ENCODE measurements at places on chromosomes 3 and 15.

DNA sequence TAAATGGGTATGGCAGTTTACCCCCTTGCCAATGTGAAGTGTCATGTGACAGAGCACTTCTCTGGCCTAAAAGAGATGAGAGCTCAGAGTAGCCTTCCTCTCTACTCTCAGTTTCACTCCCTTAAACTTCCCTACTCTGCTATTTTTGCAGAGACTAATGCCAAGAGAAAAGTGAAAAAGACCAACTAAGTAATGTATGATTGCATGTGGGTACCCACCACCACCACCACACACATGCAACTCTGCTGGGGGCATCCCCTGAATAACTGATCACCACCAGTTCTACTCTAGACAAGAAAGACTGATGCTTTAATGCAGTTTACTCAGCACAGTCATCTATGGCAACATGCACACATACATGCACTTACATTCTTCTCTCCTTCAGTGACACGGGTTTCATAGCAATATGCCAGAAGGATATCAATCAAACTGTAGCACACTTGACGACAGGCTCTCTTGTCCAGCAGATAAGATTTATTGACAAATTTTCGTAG lies 31.3 kb downstream of the SHQ1 start:
- ATAC-seq, result peak; percentile 60

- ATAC-seq, result no peak
Observed at GRCh38 chr3:8845641-8846040, 76.2 kb upstream of the OXTR start.

GRCh38 chr15:52795464-52796227 lies 5.5 kb upstream of the ONECUT1 start:
- ATAC-seq, result no peak

DNA sequence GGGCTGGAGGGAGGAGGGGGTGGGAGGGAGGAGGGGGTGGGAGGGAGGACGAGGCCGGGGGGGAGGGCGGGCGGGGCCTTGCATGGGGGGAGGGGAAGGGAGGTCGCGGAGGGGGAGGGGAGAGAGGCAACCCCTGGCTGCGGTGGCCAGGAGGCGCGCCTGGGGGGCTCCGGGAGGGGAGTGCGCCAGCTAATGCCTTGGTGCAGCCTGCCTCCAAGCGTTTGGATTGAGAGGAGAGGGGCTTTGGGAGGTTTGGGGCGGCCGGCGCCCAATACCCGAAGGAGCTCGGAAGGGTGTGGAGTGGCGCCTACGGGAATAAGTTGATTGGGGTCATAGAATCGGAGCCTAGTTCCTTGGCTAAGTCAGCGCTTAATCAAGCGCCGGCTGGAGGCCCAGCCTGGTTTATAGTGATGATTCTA lies 557 bp downstream of the TFG start:
- no peak for ATAC-seq

GRCh38 chr3:127410678-127411077 lies 122.8 kb upstream of the PRR20G start:
- ATAC-seq, result no peak

- ATAC-seq, result no peak
Observed at GRCh38 chr15:43516801-43517353, 531 bp upstream of the MAP1A start.

DNA sequence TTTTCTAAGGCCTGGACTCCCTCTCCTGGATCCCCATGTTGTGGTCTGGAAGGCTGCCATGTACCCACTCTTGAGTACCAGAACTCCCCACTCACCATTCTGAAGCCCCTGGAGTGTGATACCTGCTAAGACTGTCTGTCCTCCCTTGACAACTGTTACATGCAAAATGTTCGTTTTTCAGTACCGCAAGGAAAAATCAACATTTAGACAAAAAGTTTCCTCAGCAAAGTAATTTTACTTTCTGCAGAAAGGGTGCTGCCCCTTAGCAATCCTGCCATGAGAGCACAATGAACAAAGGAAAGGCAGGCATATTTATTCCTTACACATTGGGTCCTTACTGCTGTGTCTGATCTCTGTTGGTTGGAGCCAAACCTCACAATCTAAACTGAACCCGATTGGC lies 7.0 kb upstream of the GK5 start:
- ATAC-seq, result no peak

DNA sequence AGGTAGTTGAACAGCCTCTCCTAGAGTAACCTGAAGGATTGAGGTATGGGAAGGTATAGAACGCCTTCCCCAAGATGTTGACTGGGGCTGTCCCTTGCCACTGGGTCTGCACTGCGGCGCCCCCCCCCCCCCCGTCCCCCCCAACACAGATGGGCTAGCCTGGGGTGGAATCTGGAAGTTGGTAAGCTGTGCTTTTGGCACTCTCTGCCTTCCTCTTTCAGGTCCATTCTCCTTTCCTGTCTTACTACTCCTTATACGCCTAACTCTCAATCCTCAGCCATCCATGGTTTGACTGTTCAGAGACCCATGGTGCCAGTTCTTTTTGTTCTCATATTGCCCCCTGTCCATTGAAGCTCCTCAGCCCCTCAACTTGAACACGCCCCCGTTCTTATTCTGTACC lies 42.8 kb downstream of the MAP2K1 start:
- ATAC-seq, result no peak

Data from activated CD4-positive, CD25-positive, alpha-beta regulatory T cell treated with anti-CD3 and anti-CD28 coated beads, Interleukin-2, amount 50 U/mL, for 24 hours (primary cell).